Kidney epithelial cell (primary cell): ENCODE measurements at places on chromosomes 11 and 22.

- DNase-seq: no peak
Measured at GRCh38 chr11:69122326-69122629, 33.5 kb upstream of the SMIM38 start.

DNA sequence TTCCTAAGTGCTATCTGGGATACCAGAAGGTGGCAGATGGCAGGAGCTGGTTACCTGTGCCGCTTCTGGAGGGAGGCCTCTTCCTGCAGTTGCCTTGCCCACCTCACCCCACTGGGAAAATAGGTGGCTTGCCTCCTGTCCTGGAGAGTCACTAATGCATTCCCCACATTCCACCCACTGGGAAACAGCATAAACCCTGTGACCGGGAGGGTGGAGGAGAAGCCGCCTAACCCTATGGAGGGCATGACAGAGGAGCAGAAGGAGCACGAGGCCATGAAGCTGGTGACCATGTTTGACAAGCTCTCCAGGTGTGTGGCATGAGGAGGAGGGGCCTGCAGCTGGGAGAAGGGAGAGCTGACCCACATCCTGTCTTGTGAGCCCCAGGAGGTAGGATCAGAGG is 5.6 kb downstream of the RIC8A start:
- DNase-seq: no peak

- no peak for DNase-seq
Measured at GRCh38 chr22:22555596-22555995, 3.5 kb downstream of the PRAME start.

DNA sequence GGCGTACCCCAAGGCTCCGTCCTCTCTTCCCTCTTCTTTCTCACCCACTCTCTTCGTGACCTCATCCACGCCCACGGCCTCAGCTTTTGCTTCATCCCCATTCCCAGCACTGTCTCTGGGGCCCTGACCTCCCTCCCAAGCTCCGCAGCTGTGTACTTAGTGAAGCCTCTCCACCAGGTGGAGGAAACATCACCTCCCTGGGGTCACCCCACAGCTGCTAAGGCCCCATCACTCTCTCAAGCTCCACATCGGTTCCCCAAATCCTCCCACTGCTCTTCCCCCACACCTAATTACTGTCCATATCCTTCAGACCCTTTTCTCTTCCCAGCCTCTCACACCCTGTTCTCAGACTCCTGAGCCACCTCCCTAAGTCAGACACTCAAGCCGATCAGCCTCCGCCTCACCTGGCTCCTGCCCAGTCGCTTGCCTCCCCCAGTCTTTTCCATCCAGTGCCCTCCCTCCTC is 7.9 kb upstream of the SYT7 start:
- DNase-seq: no peak

- DNase-seq: peak; percentile 29
Measured at GRCh38 chr22:32985899-32986765, 72.0 kb downstream of the SYN3 start.

GRCh38 chr11:77636731-77637344 is 756 bp downstream of the CLNS1A start:
- no peak for DNase-seq

- DNase-seq: peak; percentile 62
Measured at GRCh38 chr11:119584193-119585042, 144.6 kb downstream of the NECTIN1 start.

- DNase-seq: no peak
Measured at GRCh38 chr11:118705111-118705741, 25.8 kb upstream of the TREH start.

DNA sequence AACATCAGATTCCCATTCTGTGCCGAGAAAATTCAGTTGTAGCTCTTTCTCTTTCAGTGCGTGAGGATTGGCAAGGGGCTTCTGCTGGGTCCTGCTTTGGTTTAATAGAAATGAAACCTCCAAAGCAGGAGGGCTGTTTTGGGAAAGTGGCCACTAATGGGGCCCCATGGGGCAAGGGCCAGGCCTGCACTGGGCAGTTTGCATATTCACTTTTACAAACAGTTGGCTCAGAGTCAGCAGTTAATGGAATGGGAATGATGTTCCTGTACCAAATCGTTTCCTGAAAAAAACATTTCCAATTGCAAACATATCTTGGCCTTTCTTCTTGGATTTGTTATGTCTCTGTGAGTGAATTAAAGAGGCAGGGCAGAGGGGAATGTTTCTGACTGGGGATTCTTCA is 92.1 kb downstream of the PARVA start:
- no peak for DNase-seq

- no peak for DNase-seq
Measured at GRCh38 chr22:45130891-45131290, 32.8 kb upstream of the NUP50 start.

DNA sequence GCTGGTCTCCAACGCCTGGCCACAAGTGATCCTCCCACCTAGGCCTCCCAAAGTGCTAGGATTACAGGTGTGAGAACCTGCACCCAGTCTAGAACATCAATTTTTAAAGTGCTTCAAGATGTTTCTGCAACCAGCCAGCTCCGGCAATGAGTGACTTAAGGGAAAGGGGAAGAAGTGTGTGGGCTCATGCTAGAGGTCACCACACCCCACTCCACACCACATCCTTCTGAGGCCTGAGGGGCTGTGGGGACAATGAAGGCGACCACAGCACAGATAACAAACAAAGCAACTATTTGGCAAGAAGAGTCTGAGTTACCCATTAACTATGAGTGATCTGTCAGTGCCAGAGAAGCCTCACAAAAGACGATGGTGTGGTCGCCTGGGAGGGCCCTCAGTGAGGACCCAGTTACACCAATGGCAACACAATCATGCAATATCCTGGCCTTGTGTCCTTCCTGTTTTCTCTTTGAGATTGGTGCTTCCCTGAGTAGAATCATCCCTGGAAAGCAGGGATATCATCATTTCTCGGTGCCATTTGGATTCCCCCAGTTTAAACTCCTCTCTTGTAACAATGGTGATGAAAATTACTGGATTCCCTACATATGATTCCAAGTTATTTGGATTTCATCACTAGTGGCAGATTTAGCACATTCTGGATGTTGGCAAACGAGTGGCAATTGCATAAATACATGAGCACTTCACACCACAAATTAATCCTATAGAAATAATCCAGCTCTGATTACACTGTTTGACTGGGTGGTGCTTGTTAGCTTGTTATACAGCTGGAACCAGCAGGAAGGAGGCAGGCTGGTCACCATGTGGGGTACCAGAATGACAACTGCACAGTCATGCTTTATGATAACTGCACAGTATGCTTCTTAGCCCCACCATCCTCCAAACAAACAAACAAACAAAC is 18.4 kb downstream of the ABTB2 start:
- DNase-seq: no peak

GRCh38 chr11:11407763-11408084 is 54.7 kb upstream of the CSNK2A3 start:
- no peak for DNase-seq

DNA sequence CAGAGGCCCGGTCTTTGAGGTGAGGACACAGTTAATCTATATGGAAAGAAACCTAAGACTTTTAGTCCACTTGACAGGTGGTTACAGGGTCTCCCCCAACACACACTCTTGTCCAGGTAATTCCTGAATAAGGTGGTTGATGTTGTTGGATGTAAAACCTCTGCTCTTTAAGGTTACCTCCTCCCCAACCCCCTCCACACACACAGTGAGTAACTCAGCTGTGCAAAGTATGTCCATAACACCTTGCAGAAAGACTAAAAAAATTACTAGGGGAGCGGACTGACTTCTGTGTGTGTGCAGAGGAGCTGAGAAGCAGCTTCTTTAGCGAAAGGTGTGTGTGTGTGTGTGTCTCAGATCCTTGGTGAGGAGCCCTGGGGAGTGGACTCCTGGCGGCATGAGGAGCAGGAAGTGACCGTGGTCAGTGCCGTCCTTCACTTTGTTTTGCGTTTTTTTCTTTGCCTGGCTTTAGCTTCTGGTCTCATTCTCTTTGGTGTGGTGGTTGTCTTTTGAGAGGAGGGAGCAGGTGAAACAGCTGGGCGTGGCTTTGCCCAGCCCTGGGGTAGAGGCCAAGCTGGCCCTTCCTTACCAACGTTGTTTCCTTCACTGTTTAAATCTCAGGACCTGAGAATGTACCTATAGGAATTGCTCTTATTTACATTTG is 1.7 kb downstream of the ZBED4 start:
- no peak for DNase-seq

DNA sequence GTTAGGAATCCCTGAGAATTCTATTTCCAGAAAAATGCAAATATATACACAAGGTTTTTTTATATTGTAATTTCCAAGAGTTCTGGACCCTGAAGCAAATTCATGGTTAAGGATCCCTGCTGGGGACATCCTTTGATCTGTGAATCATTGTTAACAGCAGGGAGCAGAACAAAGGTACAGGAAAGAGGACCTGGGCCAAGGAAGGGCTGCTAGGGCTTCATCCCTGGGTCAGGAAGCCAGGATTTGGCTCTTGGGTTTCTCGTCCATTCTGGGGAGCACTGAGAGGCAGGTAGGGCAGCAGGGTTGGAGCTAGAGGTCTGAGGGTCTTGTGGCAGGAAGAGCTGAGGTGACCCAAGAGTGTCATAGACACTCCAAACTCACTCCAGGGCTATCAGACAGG is 10.2 kb upstream of the OAF start:
- no peak for DNase-seq

DNA sequence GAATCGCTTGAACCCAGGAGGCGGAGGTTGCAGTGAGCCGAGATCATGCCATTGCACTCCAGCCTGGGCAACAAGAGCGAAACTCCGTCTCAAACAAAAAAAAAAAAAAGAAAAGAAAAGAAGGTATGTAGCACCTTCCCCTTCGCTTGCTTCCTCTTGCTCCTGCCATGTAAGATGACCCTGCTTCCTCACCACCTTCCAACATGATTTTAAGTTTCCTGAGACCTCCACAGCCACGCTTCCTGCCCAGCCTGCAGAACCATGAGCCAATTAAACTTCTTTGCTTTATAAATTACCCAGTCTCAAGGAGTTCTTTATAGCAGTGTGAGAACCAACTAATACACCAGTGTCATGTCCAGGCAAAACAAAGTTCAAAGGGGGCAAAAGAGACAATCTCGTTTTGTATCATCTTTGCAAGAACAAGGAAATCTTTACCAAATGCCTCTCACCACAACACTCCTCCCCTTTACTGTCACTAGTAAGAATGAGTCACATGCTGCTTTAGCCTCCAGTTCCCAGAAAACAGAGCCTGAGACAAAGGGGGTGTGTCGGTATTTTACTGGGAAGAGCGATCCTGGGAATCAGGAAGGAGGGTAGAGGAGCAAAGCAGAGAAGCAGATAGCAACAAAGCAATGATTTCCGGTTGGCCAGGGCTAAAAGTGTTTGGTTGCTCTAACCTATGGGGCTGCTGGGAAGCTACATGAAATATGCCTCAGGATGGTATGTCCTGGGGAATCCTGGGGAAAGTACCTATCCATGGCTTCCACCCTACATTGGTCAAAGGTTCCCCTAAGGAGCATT is 10.5 kb upstream of the MCHR1 start:
- peak; percentile 69 for DNase-seq

DNA sequence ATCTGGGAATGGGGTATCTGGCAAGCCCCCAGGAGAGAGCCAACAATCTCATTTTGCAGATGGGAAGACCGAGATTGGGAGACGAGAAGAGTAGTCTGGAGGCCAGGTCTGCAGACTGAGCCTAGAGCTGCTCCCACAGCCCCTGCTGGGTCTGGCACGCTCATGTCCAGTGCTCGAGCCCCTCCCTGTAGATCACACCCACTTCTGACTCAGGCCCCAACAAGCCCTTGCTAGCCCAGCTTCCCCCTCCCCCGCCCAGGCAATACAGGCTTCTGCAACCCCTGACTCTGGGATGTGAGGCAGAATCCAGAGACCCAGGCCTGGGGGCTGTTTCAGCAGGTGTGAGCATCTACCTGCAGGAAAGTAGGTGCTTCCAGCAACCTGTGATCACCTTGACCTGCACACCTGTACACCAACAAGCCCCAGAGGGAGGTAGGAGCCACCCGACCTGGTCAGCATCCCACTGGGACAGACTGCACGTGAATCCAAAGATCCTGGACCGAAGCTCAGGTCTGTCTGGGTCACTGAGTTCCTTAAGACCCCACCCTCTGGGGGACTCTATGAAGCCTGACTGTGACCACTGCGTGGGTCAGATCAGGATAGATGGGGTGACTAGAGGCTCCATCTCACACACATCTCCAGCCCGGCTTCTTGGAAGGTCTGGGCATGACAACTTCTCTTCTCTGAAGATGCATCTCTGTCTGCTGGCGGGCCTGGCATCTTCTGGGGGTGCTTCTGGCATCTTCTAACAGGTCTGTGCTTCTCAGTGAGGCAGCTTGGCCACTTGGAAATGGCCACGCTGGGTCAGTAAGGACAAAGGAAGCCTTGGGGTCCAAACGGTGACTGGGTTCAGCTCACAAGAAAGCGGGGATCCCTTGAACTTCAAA is 29.3 kb downstream of the LINC01488 start:
- no peak for DNase-seq

- DNase-seq: peak; percentile 69
Measured at GRCh38 chr22:35835998-35836691, 118.5 kb downstream of the APOL5 start.

DNA sequence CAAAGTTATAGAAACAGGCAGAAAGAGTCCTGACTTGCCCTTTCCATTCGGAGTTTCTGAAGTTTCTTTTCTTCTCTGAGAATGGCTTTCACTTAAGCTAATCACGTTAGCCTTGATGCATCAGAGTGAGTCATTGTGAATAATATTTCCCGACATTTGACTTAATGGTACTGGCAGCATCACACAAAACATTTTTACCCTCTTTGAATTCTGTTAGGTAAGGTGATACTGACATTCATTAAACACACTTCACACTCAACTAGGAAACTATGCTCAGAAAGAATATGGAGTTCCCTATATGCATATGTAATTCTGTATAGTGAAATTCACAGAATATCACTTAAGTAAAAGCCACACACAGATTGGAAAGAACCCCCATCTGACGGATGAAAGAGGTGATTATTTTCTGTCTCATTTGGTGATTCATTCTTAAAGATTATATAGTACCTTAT is 120.8 kb upstream of the ARHGAP20 start:
- DNase-seq: no peak

DNA sequence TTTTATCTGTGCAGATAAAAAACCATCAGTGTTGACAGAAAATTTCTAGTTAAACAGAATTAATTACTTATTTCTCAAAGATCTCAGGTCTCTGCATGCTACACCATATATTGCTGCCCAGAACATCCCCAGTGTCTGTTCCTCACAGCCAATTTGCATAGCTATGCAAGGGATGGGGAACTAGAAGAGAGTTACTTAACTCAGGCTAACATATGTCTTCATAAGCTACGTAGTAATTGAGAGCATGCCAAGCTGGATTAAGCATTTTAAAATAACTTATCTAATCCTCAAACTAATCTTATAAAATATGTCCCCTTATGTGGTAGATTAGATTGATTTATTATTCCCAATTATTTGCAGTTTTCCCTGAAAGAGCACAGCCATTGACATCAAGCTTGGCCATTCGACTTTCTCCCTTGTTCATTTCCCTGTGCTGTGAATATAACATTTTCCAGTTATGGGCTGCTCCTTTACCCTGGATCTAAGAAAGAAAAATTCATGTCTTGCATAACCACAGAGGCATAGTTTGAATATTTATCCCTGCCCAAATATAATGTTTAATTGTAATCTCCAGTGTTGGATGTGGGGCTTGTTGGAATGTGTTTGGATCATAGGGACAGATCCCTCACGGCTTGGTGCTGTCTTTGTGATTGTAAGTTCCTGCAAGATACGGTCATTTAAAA is 69.1 kb downstream of the C11orf87 start:
- DNase-seq: no peak
